Amniotic epithelial cell (primary cell): ENCODE measurements at places on chromosomes 5 and 9.
A peak's percentile ranks its signal among the peaks of the same experiment; 100 is the strongest.

- DNase-seq, result no peak
Observed at GRCh38 chr5:115684513-115685037, 58.7 kb upstream of the TMED7 start.

DNA sequence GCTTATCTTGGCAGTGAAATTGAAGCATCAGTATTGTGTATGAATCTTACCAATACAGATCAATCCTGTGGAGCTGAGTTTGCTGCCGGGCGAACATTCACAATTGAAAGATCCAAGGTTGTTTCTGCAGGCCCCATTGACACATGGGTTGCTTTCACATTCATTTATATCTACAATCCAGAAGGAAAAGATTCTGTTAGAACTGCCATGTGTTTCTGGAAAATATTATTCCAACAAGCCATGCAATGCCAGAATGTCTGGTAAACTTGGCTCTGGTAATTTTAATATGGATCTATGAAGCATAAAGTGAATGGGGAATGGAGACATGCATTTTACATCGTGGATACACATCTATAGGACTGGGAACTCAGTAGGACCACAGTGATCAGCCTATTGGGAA lies 180.8 kb downstream of the FBN2 start:
- no peak for DNase-seq

- DNase-seq, result peak; percentile 91
Observed at GRCh38 chr9:128724744-128725211, 851 bp upstream of the ZDHHC12 start.

DNA sequence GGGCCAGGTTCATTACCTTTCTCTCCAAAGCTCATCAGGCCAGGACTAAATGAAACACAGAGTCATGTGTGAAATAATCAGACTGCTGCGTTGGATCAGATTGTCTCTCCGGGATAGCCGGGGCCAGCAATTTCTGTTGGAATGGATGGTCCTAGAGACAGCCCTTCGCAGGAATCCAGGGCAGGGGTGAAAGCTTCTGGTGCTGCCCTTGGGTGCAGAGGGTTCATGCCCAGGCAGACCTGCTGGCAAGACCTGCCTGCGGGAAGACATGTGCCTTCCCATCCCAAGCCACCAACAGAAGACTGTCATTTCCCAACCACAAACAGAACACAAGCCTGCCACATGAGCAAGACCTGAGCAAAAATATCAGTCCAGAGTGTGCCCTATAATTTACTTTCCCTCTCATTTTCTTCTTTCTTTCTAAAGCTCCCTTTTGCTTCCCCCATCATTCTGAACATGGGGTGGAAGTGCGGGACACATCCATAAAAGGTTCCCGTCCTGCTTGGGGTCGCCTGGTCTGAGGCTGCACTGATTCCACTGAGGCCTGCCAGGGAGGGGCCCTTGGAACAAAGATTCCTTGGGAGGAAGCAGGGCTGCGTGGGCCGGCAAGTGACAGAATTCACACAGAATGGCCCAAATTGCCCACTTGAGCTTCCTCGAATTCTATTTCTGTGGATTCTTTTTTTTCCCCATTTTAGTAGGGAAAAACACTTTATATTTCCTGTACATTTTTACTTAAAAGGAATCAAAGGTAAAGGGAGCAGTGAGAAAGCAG lies 57.3 kb downstream of the UBE2QL1 start:
- no peak for DNase-seq

DNA sequence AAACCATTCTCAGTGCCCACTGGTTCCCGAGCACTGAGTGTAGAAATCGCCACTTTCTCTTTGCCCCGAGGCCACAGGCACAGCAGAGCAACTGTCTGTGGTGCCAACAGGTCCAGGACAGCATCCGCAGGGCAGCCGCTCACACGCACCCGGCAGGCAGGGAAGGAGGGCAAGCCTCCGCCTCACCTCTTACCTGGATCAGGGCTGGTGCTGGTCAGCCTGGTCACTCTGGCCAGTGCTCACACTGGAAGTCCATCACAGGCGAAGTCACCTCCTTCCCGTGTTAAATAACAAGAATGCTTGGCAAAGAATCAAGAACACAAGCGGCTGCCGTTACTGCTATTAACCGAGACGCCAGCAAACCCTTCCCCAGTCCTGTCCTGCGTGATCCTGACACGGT lies 13.7 kb downstream of the DIPK1B start:
- DNase-seq, result no peak

DNA sequence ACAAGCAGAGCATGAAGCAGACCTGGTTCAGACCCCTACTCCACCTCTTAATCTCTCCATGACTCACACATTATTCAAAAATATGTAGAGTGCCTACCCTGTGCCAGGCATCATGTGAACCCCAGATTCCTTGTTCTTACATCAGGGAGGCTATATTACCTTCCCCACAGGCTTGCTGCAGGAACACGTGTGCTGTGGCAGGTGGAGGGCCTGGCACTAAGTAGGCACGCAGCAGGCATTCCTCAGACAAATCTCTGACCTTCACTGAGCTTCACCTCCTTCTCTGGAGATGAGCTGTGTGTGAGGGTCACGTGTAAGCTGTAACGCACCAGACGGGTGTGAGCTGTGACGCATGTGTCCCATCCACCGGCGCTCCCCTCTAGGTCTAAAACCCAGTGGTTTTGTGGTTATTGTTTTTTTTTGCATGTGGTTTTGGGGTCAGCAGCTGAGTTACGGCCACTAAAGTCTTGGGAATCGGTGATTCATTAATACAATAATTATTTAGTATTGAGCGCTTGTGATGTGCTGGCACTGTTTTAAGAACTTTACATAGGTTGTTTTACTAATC lies 30.3 kb downstream of the ANGPTL2 start:
- peak; percentile 32 for DNase-seq

GRCh38 chr9:98861781-98862504 lies 54.5 kb downstream of the GALNT12 start:
- peak; percentile 94 for DNase-seq

GRCh38 chr5:142982821-142983200 lies 212.6 kb downstream of the ARHGAP26 start:
- no peak for DNase-seq

DNA sequence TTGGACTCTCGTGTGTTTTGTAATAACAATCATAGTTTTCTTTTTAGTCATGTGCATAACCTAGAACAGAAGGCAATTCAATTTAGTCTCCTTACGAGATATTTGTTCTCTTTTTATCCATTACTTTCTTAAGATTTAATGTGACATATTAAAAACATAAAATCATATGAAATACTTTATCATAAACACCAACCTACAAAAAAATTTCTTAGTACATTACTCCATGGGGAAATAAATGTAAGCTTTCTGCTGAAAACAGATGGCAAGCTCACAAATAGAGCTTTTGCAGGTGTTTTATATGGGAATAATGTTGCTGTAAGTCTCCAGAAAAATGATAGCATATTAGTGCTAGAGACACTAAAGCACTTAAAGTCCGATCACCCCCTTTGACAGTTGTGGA lies 1035.2 kb upstream of the ARRDC3 start:
- DNase-seq, result no peak

GRCh38 chr5:6506611-6507010 lies 58.0 kb downstream of the UBE2QL1 start:
- no peak for DNase-seq

DNA sequence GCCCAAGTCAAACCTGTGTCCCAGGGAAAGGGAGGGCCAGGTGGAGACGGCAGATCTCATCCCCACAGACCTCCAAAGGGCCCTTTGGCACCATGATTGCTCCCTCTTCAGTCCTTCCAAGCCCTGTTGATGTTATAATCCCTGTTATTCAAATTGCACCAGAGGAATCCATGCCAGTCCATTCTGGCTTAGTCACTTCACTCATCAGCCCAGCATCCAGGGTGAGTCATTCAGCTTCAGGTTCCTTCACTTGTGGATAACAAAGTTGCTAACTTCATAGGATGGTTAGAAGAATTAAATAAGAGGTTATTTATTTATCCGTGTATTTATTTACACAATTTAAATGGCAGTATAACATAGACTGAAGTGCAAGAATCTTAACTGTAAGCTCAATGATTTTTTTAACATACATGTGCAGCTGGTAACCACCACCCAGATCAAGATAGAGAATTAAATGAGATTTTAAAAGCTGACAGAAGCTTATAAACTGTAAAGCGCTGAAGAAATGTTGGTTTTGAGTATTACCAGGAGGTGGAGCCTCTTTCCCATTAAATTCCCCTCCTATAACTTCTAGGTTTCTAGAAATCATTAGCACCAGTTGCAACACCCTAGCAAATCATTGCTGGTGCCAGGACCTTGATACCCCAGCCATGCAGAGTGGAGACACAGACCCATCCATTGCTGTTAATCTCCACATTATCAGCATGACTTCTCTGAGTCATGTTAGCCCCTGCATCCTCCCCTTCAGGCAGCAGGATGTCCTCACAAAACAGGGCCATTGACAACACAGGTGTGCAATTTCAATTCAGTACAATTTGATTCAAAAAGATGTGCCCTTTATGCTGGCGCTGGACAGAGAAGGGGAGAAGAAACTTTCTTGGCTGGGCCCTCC lies 77.4 kb downstream of the SEC61B start:
- peak; percentile 62 for DNase-seq

DNA sequence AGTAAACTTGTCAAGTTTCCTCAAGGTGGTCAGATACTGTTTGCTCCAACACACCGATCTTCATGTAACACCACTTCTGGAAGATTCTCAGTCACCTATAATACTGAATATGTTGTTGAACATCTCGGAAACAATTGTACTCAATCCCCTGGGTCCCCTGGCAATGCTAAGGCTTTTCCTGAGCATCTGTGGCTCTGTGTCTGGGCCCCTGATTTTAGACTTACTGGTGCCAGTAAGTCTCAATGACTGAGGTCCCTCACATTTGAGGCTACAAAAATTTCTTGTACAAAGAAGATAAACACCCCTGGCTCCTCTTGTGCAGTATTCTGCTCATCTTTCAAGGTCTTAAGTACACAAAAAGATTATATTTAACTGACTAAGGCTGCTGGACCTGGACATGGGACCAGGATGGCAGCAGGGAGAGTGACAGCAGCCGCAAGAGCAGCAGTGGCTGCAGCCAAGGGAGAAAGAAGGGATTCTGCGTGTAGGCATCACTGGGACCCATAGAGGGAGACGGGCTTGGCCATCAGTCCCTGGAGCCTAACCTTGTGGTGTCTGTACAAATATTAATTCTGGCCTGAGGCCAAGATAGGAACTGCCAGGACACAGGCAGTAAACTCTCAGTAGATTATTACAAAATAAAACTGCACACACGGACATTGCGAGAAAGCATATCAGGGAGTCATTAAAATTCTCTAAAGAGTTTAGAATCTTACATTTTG lies 49.0 kb upstream of the TNPO1 start:
- DNase-seq, result no peak

- no peak for DNase-seq
Observed at GRCh38 chr9:119689879-119690278, 320.6 kb upstream of the BRINP1 start.

- peak; percentile 36 for DNase-seq
Observed at GRCh38 chr5:88883836-88884607, 1.0 kb upstream of the MEF2C start.

GRCh38 chr5:75512383-75513074 lies 838 bp downstream of the POLK start:
- DNase-seq, result no peak

GRCh38 chr9:4297786-4298254 lies 2.0 kb downstream of the GLIS3 start:
- peak; percentile 81 for DNase-seq

GRCh38 chr5:150672237-150672883 lies 11.3 kb downstream of the MYOZ3 start:
- no peak for DNase-seq

GRCh38 chr5:119063579-119064379 lies 7.1 kb upstream of the DMXL1 start:
- peak; percentile 98 for DNase-seq

DNA sequence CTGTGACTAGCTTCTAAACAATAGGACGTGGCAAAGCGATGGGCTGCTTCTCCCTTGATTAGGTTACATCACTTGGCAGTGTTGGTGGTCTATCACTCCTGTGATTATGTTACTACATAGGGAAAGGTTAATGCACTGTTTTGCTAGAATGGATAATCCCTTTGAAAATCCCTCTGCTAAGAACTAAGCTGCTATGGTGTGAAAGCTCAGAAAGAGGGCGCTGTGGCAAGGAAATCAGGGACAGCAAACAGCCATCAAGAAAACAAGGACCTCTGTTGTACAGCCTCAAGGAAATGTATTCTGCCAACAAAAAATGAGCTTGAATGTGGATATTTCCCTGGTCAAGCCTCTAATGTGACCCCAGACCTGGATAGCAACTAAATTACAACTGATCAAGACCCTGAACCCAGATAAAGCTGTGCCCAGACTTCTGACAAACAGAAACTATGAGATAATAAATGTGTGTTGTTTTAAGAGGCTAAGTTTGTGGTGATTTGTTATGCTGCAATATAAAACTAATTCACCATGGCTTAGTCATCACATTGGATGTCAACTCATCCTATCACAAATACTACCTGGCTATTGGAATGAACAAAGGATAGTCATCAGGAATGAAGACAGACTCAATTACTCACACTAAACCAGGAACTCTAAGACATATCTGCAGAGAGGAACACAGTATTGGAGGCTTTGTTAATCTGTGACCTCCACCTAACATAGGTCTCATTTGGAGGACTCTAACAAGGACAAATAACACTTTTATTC lies 1215.9 kb downstream of the EFNA5 start:
- peak; percentile 57 for DNase-seq

GRCh38 chr9:127979333-127980059 lies 1.3 kb downstream of the EEIG1 start:
- DNase-seq, result no peak

DNA sequence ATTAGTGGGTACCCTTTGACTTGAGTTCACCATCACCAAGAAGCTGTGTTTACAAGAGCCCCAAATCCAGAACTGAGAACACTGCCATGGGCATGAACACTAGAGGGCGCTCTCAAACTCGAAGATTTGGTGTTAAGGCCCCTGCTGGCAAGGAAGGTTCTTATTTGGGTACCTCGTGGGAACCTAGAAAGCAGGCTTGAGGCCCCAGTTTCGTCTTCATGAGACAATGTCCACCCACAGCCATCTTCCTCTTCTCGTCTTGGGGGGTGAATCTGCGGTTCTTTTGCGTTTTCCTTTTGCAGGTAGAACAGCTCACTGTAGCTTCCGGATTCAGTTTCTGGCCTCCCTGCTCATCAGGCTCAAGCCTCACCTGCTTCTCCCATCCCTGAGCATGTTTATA lies 184.0 kb downstream of the SEMA5A start:
- DNase-seq, result peak; percentile 77

DNA sequence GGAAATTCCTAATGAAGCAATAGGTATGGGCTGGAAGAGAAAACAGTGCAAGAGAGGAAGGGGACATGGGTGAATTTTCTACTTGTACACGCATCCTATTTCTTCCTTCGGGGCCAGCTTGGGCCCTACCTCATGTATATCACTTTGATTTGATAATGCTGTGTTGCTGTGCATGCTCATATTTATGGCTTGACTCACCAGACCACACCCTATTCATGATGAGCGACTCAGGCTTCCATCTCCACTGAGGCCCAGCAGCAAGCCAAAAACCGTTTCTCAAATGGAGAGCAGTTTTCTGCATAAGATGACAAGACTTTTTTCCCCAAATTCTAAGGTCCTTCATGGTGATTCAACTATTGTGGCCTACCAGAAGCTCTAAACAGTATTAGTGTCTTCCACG lies 2039.1 kb upstream of the CDH9 start:
- peak; percentile 18 for DNase-seq

GRCh38 chr9:8963885-8964284 lies 1164.3 kb upstream of the DMAC1 start:
- DNase-seq, result no peak

- no peak for DNase-seq
Observed at GRCh38 chr5:53488195-53488722, 7.8 kb downstream of the FST start.

GRCh38 chr5:177332896-177333260 lies 18.6 kb downstream of the LMAN2 start:
- DNase-seq, result no peak

GRCh38 chr5:139633295-139634027 lies 14.7 kb upstream of the CXXC5 start:
- DNase-seq, result peak; percentile 61
